ENCODE measurements at places on chromosomes 6 and 20.

DNA sequence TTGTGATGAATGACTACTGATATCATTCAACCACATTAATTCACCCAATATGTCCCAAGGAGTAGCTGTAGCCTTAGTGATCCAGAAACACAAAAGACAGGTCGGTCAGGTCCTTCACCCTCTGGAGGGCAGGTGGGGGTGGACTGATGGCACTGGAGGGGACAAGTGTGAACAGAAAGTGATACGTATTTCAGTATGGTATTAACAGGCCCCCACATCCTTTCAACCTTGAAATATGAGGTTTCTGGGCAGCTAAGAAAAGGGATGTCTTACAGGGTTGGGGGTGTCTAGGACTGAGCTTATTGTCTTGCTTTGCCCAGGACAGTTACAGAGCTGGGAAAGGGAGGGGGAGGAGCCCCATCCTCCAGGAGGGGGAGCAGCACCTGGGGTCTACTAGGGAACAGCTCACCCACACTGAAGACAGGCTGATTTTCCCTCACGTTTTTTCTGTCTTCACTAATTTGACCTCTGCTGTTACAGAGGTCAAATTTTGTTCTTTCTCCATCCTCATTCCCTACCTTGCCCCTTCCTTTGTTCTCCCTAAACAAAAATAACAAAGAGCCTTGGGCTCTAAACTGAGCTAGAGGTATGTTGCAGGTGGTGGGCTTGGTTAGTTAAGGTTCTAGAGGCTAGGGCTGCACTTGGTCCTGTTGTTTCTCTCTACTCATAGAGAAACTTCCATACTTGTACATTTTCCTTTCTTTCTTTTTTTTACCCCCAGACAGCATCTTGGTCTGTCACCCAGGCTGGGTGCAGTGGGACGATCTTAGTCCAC is 38.0 kb upstream of the EEF1A1 start:
- no peak for DNase-seq

GRCh38 chr6:168232062-168232461 is 87.5 kb downstream of the DACT2 start:
- DNase-seq = no peak

DNA sequence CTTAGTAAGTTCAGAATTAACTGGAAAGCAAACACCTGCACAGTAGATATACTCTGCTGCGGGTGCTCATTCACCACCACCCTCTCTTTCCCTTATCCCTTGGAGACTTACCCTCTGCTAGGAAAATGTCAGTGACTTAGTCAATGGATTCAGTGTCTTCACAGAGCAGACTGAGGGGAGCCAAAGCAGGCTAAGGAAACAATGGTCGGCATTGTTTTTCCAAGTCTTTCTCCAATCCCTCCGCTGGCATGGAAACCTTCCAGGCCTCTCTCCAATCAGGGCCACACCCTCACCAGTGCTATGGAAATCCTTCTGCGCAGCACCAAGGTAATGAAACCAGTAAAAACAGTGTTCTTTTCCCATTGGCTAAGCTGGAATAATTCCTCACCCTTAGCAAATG is 531.2 kb downstream of the TFAP2B start:
- no peak for DNase-seq

- DNase-seq = no peak
Measured at GRCh38 chr6:76684875-76685274, 612.4 kb upstream of the IMPG1 start.

GRCh38 chr6:46325561-46326530 is 155.1 kb upstream of the ENPP5 start:
- DNase-seq = peak; percentile 28

- no peak for DNase-seq
Measured at GRCh38 chr20:18443886-18444285, 22.9 kb downstream of the DZANK1 start.
